Stimulated activated CD8-positive, alpha-beta memory T cell treated with anti-CD3 and anti-CD28 coated beads, Interleukin-7, amount 100 ng/mL, for 1 hour (primary cell): ENCODE measurements at places on chromosomes 11 and 22.

DNA sequence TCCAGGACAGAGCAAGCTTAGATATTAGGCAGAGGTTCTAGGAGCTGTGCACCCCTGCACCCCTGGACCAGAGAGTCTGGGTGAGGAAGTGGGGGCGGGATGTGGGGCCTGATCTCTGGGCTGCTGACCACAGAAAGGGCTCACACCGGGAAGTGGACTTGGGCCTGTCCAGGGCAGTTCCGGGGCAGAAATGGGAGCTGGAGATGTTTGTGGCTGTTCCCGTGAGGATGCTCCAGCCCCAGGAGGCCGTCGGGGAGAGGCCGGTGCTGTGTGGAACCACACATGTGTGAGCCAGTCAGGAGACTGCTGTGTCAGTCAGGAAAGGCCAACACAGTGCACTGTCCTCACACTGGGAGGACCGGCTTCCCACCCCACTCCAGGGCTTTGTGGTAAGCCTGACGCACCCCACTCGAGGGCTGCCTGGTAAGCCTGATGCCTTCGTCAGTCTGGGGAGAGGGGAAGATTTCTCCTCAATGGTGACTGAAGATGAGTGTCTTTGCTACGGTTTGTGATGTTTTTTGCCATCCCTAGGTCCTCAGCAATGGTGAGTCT lies 741.0 kb downstream of the BRD1 start:
- DNase-seq = no peak

DNA sequence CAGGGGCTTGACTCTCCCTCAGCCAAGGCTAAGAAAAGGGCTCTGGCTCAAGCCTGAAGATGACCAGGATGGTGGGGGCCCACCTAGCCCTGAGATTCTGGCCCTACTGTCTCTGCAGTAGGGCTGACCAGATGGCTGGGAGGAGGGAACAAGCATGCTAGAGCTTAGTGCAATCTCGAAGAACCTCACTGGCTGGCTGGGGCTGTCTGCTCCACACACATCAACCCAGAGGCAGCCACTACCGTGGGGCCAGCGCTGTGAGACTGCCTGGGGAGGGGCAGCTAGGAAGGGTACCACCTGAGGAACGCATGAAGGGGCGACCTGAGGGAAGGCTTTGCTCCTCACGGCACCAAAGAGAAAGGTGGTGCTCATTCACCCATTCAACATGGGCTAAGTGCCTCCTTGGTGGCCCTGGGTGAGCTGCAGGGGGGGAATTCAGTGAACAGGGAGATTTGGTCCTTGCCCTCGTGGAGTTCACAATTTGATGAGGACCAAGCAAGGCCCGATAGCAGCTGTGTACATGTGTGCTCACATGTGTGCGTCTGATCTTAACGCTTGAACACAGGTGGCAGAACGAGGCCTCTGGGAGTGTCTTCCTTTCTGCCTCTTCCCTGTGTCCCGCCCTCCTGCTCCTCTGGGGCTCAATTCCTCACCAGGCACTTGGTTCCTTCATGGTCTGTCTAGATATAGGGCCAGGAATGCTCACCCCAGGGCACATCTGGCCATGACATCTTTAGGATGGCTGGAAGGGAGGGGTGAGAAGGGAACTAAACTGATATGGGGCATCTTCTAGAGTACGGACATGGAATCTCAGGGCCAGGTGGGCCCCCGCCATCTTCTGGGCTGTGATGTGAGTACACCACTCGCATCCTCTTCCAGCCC lies 102.3 kb upstream of the PITPNB start:
- no peak for DNase-seq

- no peak for DNase-seq
These were observed 33.0 kb downstream of the PPP6R2 start for GRCh38 chr22:50376085-50376651.

DNA sequence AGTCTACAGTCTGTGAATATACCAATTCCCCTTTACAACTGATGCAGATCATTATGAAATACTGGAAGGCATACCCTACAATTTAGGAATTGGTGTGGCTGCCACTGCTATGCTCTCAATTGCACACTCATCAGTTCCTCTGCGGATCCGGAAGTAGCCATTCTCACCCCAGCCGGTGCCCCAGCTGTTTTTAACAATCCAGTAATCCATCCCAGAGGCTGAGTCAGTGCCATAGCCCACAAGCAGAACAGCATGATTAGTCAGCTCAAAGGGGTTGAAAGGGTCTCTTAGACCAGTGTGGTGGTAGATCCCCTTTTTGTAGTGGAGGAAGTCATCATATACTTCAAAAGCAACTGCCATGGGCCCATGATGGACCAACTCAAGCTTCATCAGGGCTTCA lies 43.6 kb downstream of the CTSC start:
- DNase-seq = no peak

DNA sequence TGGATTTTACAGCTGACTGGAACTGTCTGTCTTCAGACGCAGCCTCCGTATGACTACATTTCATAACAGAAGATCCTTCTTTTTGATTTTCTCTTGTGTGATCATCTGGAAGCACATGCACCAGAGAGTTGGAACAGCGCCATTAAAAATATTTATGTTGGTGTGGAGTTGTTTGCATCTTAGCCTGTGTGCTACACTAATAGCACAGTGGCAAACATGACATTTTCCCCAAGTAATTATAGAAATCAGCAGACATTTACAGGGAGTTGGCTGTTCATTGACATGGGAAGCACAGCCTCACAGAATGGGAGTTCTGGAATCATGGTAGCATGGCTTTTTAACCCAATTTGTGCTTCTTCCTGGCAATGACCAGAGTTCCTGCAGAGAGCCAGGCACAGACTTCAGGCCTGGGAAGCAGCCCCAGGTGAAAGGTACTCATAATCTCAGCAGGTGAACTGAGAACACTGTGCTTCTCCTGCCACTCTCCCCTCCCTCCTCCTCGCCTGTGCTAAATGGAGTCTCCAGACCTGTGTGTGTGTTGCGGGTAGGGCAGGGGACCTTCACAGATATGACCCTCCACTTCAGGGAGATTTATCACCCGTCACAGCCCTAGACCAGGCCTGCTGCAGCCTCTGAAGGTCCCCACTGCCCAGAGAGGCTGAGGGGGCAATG lies 82.8 kb upstream of the PLET1 start:
- DNase-seq = no peak

DNA sequence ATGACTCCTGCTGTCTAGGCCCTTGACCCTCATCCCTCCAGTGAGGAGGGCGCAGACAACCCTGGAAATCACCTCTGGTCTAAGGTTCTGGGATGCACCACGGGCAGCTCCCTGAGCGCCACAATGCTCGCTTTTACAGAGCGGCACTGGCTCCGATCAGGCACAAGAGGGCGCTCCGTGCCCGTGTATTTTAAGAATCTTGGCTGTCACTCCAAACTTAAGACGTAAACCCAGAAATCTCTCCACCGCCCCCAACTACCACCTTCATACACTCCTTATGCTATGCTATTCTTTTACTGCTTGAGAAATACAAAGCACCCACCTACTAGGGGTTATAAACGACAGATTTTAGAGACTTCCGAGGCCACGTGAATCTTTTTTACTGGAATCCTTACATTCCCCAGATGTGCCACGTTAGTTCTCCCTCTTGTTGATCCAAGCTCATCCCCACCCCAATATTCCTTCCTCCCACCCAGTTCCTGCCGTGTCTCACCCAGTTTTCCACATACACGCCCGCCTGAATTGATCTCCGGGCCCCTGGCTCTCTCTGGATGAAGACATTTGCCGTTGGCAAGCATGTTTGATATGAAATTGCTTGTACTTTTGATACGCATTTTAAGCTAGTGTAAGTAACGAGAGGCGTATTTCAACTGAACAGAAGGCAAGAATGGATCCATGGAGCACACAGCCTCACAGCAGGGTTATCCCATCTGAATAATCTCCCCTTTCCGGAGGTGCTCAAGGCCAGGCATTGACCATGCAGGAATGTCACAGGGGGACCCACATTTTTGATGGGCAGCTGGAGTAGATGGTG lies 453.5 kb downstream of the OPCML start:
- no peak for DNase-seq

GRCh38 chr11:44140805-44141204 lies 45.3 kb downstream of the EXT2 start:
- DNase-seq = no peak

GRCh38 chr11:33320814-33321330 lies 63.7 kb downstream of the HIPK3 start:
- no peak for DNase-seq

DNA sequence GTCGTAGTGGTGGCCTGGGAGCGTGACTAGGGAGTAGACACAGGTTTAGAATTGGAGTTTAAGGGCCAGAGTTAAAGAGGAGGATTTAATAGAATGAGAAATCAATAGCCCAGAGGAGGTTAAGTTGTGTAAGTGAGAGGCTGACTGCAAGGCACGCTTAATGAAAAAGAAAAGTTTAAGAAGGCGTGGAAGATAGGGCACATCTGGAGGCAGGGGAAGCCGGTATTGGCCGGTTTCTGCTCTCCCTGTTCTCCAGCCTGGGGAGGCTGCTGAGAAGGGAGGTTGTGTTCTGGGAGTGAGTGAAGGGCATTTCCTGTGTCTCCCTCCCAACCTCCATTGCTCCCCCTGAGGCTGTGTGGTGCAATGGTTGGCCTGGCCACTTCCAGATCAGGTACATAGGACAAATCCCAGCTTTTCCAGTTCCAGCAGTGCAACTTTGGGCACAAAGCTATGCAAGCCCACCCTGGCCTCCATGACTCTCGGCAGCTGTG lies 6.3 kb downstream of the GRIK4 start:
- DNase-seq = no peak

DNA sequence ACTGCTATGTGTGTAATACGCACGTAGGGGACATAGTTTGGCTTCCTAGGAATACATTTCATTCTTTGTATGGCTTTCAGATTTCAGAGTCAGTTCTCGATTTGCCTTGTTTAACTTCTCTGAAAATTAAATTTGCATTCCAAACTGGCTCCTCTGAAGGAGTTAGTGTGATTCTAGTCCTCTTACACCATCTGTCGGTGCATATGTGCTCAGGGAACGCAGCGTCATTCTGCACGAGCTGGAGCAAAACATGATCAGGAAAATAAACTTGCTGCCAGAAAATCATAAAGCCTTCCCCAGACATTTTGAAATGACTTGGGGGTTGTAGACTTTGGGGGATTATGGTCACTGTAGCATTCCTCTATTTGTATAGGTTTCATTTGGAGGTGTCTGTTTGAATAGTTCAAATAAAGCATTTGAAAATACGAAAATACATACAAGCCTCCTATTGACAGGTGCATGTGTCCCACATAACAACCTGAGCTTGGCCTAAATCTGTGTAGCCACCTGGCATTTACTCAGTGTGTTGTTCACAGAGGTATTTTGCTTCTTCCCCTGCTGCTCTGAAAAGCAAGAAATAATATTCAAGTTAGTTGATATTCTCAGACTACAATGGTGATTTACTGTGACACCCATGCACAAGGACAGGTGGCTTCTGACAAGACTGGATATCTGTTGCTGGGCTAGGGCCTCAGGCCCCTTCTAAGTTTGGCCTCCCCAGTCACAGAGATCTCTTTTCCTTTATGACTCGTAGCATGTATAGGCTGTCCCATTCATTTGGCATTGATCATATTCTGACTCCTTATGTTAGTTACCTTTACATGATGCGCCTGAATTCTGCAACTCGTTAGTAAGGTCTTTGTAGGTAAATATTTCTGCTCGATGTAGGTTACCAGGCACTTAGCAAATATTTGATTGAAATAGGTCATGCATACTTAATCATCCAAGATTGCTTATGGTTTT lies 81.6 kb upstream of the SORL1-AS1 start:
- no peak for DNase-seq

GRCh38 chr11:61671527-61671926 lies 8.7 kb upstream of the DAGLA start:
- DNase-seq = no peak

- no peak for DNase-seq
These were observed 20.6 kb downstream of the POLR3H start for GRCh38 chr22:41523464-41524221.

DNA sequence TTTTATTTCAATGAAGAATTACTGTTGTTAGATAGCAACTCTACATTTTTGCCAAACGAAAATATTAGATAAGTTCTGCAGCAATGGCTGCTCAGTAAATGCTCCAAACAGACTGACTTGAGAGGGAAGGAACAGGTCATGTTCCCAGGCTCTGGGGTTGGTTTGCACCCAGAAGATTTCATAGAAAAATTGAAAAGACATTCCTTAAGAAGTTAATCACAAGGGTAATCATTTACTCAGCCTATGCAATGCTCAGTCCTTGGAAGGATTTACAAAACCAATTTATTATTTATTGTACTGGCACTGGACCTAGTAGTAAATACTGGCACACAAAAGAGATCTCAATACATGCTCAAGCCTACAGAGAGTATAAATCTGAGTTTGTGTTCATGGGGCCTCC lies 179.1 kb upstream of the MTNR1B start:
- no peak for DNase-seq

DNA sequence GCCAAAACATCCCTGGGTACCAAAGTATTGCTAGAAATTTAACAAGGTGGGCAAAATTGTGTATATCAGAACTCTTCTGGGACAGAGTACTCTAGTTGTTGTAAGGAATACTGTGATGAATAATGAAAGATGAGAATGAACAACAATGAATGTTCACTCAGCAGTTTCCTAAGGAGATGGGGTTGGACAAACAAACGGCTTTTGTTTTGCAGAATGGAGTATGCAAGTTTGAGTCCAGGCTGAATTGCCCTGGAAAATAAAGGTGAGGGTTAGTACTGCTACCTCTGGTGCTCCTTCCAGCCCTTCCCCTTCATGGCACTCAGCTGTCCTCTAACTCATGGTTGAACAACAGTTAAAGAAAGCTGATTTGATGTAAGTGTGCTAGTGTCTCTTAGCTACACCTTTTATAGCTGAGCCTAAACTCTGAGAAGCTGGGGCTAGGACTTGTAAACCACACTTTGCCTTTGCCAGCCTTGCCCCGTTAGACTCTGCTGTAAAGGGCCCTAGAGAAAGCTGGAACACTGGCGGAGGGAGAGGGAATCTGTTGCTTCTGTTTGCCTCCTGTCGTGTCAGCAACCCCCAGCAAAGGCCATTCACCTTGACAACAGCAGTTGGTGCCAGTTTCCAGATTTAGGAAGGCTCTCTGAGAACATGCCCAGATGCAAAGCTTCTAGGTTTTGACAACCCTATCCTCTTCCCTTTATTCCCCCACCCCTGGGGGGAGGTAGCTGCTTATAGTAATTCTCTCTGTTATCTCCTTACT lies 41.2 kb upstream of the POLD3 start:
- DNase-seq = no peak

GRCh38 chr22:47146941-47147340 lies 384.5 kb downstream of the TBC1D22A start:
- no peak for DNase-seq

DNA sequence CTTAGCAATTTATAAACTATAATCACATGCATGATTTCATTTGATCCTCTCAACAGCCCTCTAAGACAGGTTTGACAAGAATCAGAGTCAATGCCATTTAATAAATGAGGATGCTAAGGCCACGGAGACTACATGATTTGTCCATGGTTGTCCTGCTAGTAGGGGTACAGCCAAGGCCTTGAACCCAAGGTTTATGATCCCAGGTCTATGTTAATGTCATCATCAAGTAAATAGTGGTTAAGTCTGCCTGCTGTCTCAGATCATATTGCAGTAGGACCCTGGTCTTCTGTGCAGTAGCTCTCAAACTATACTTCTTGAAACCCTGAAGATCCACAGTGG lies 17.7 kb upstream of the SYTL2 start:
- no peak for DNase-seq
